ENCODE measurements at places on chromosomes 16 and 17.

DNA sequence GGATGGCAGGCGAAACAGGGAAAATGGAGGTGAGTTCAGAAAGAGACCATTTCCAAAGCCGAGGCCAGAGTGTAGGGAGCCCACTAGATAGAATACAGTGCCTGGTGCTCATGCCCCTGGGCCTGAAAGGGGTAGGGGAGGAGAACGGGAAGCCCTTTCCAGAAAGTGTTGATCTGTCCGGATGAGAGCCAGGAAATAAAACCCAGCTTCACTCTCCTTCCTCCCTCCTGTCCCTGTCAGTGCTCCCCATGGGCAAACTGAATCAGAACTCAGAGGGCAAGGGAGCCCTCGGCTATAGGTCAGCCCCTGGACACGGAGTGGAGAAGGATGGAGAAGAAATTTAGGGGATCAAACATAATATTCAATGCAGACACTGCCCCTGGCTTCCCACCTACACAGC lies 57.7 kb upstream of the RPL38 start:
- no peak for DNase-seq

DNA sequence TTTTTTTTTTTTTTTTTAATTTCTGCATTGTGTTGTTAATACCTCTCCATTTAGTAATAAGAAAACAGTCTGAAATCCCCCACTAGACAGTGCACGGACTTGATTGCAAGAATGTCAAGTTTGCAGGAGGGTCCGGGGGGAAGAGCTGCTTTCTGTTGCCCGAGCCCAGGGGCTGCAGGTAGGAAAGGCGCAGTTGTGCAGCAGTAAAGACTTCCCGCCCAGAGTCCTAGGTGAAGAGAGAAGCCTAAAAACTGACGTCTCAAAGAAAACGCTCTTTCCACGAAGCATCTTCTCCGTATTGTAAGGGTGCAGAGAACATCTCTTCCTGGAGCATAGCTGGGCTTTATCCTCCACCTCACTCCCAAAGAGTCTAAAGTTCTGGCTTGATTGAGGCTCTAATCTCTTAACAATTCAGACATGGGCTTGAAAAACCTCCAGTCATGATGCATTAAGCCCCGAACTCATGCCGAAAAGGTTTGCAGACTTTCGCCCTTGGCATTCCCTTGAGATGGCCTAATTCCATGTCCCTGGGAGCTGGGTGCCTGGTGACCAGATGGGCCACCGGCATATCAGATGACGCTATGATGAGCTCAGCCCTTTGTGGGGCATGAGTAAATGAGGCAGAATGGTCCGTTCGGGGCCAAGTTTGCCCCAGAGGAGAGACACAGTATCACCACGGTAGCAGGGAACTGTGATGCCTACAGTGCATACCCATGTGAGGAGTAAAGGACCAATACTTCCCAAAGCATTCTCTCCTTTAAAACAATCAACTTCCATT lies 436.2 kb upstream of the ZFHX3 start:
- DNase-seq, result no peak

GRCh38 chr17:21214015-21214776 lies at the start of gene TMEM11:
Gene TMEM11, minus strand, starts transcription at chr17:21214161. Its CDS starts 9 bp downstream, at chr17:21214152.
- DNase-seq, result peak; percentile 93

GRCh38 chr16:71754652-71755051 lies 30.2 kb upstream of the PHLPP2 start:
- no peak for DNase-seq

GRCh38 chr17:9254841-9255240 lies 233.5 kb downstream of the NTN1 start:
- no peak for DNase-seq

GRCh38 chr17:65794572-65794971 lies 233.1 kb upstream of the AXIN2 start:
- no peak for DNase-seq

DNA sequence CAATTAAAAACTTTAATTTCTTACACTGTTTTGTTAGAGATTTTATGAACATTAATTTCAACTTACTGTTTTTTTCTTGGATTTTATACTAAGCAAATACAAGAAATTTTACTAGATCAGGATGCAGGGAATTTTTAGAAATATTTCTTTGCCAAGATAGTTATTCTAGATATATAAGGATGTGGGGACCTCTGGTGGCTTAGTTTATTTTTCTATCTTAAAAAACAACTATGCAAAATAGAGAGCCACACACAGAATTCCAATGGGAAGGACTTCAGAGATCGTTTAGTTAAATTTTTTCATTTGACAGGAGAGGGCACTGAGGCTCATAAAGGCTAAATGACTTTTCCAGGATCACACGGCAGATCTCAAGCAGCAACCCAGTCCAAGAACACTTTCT lies 23.0 kb upstream of the CAPNS2 start:
- DNase-seq, result peak; percentile 24

DNA sequence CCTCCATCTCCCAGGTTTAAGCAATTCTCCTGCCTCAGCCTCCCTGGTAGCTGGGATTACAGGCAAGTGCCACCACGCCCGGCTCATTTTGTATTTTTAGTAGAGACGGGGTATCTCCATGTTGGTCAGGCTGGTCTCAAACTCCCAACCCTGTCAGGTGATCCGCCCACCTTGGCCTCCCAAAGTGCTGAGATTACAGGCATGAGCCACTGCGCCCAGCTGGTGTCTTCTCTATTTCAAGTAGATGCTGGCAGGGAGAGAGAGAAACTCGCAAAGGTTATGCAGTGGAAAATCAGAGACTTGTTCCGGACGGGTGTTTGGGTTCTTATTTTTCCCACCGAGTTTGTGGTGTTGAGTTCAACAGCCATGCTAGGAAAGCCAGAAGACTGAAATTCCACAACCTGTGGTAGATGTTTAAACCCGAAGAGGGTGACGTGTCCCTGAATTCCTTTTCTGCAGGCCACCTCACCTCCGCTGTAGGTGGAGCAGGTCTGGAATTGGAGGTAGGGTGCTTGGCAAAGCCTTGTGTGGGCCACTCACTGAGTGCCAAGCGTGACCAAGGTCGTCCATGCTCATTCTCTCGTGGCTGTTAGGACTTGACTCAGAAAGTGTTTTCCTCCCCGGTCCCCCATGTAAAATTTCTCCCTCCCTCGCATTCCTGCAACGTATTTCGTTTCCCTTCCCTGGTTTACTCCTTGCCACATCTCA lies 7.3 kb upstream of the ZDHHC7 start:
- DNase-seq, result no peak

DNA sequence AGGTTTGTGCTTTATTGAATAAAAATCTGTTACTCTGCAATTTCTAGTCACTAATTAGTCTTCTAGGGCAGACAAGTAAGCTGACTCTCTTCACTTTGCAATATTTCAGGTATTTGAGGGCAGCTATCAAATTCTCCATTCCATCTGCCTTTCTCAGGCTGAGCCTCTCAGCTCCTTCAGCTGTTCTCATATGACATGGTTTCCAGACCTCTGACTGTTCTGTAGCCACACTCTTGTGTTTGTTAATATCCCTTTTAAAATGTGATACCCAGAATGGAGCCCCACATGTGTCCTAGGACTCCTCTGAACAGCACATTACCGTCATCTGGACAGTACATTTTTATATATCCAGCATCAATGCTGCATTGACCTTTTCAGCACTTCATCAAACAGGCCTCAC lies 46.1 kb upstream of the MTMR4 start:
- DNase-seq, result no peak

- DNase-seq, result no peak
Measured at GRCh38 chr17:68085771-68086381, 50.3 kb downstream of the KPNA2 start.

GRCh38 chr16:53064081-53064578 lies 9.3 kb downstream of the CHD9 start:
- DNase-seq, result no peak

GRCh38 chr16:50183316-50183715 lies 30.2 kb downstream of the TENT4B start:
- no peak for DNase-seq

DNA sequence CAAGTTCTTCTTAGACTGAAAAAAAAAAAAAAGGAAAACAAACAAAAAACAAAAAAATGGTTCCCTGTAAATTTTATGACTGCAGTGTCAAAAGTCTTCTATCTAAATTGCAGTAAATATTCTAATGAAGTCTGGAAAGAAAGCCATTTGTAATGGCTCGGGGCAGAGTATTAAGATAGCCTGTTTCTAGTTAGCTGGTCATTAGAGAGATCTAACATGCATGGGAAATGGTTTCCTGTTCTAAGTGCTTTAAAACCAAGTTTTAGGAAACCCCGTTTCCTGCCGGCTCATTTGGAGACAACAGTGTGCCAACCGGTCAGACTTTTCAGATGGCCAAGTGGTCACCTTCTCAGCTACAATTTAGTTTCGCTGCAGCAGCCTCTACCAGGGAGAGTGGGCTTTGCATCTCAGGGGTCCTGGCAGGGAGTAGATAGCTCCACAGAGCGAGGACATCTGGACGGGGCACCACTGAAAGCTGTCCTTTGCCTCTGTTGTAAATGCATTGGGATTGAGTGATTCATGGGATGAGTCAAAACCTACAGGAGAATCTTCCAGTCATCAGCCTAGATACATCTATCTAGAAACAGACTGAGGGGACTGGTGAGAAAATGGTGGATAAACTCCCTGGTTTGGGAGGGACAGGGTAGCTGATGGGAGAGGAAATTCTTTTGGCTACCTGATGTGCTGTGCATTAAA lies 473.2 kb upstream of the SALL1 start:
- peak; percentile 20 for DNase-seq
